ENCODE measurements at places on chromosomes 2 and 18. TPM values are rescaled to one million over a fixed set of nuclear protein-coding genes. Genes with fewer than 3 reads are reported as not detected.

DNA sequence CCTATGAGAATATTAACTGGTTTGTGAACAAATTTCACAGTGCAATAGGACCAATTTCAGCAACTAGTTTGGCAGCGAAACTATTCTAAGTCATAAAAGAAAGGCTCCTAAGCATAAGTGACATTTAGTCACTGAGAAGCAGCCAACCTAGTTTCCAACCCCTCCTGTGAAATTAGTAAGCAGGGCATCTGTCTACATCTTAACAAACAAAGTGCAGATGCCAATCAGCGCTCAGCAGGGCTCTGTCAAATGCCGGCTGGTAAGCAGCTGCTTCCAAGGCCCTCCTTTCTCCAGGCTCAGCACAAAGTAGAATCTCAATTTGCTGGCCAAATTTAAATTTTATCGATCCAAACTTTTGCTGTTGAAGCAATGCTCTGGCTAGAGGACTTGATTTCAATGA is 124.7 kb downstream of the ICOS start:
- DNase-seq: no peak

DNA sequence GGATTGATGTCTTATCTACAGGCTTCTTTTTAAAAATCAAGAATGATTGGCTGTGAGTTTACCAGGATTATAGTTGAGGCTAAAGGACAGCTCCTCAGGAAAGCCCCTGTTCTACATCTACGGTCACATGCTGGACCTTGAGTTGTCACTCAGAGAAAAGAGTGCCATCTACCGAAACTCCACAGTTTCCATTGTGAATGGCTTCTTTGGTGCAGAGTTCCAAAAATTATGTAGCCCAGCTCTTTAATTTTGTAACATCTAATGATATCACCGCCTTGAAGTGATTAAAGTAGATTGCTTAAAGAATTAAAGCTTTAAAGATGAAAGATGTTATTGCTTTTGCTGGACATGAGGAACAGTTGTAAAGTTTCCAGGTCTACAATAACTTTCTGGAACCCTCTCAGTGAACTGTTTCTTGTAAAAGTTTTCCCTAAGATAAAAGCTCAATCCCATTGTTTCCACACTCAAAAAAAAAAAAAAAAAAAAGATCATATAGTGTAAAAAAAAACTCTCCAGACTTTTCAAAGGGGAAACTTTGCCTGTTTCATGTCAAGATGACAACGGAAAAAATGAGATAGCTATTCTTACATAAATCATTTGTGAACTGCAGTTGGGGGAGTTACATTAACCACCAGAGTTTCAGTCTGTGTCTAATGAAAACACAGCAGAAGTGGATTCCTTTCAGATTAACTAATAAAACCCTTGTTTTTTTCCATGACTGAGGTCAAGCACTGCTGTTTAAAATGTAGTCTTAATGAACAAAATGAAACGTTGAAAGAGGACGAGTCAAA is 4.3 kb downstream of the COL3A1 start:
- DNase-seq: no peak

GRCh38 chr2:73163483-73164367 is 38.6 kb upstream of the NOTO start:
- DNase-seq: peak; percentile 72

DNA sequence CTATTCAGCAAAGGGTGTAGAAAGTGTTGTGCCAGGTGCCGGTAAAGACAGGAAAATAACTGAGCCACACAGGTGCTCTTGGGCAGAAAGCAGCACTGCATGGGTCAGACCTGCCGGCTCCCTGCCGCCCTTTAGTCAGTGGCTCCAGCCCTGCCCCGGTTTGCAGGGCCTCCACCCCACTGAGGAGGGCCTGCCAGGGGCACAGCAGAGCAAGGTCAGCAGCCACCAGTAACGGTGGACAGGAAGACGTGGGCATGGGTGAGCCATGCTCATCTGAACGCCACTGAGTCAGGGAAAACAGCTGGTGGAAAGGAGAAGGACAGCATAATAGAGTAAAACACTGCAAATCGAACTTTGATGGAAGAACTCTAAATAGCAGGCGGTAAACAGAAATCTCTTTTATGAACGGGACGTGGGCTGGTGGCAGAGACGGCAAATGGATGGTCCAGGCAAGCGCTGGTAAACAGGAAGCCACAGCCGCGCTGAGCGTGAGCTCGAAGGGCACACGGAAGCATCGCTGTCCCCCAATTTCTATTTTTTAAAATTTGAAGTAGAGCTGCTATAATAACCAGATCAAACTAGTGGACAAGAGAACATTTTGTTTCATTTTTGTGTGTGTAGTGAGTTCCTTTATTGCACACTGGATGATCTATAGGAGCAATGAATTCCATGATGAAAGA is 141.8 kb upstream of the ALKAL2 start:
- DNase-seq: no peak

- DNase-seq: no peak
Observed at GRCh38 chr2:240189686-240190085, 49.2 kb upstream of the OTOS start.

- no peak for DNase-seq
Observed at GRCh38 chr2:43402002-43402401, 175.6 kb upstream of the ZFP36L2 start.

GRCh38 chr2:86021396-86022378 is 84.0 kb downstream of the POLR1A start:
- DNase-seq: no peak

DNA sequence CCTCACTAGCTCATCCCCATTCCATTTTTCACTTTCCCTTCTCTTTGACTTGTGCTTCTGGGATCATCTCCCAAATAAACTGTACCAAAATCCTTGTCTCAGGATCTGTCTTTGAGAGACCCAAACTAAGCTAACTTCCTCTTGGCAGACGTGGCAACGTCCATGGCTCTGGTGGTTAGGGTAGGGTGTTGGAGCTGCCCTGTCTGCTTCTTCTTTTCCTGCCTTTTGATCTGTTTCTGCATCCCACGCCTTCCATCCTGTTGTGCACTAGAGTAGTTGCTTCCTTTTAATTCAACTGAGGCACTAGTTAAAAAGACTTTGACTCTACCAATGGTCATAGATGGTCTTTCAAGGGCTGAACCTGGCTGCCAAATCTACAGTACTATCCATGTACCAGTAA is 5.5 kb upstream of the MAP4K4 start:
- no peak for DNase-seq

- DNase-seq: no peak
Observed at GRCh38 chr2:72793798-72794440, 31.9 kb downstream of the EXOC6B start.

DNA sequence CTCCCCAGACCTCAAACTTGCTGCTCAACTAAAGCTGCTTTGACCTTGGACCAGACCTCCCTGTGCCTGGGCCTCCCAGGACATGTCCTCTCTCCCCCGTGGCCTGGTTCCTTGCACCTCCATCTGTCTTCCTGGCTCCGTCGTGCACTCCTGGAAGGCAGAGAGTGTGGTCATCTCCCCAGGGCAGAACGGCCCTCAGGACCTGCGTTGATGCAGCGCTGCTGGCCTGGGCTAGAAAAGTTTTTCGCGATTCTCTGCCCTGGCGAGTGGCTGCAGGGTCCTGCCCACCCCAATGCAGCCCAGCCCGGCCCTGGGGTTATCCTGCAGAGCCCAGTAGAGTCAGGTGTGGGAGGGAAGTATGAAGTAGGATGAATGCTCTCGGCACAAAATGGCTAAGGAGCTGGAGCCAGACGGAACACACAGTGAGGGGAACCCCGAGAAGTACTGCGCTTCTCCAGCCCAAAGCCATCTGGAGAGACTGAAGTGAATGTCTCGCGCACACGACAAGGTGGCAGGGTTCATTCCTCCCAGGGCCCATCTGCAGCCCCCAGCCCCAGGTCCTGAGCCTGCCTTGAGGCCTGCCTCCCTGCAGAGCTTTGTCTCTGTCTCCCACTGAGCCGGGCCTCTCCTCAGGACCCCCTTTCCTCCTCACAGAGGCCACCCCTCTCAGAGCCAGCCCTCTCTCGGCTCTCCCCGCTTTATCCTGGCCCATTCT is 41.7 kb downstream of the ATOH8 start:
- DNase-seq: no peak

- DNase-seq: no peak
Observed at GRCh38 chr2:38483776-38484501, 106.9 kb upstream of the ATL2 start.

DNA sequence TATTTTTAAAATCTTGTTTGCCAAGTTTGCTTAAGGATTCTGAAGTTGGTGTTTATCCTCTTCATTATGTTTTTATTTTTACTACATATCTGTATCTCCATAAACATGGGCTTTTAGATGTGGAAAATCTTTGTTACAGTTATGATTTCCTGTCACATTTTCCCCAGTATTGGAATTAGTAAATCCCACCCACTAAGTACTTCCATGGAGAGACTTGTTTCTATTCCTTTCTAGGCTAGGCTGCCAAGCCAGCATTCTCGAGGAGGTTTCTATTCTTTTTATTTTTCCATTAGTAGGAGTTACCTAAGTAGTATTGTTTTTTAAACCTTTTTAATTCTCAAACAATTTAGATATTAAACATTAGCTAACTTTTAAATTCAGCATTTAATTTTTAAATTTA is 22.1 kb downstream of the PKP4 start:
- no peak for DNase-seq

GRCh38 chr2:159912580-159912979 is 114.6 kb upstream of the CD302 start:
- no peak for DNase-seq

GRCh38 chr2:67456428-67456827 is 59.3 kb downstream of the ETAA1 start:
- no peak for DNase-seq

DNA sequence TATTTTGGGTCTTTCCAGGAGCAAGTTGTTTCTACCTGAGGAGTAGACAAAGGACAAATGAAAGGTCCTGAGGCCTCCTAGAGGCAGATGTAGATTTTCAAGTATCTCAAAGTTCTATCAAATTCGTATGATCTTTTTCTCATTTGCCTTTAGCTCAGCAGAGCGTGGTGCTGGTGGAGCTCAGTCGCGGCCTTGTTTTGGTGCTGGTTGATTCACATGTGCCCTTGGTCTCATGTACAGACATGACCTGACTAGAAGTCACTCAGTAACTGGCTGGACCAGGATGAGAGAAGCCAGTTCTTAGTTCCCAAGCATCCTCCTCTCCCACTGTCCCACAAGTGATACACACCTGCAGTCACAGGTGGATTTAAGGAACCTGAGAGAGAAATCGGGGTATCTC is 264.0 kb downstream of the PRKCE start:
- DNase-seq: no peak

- DNase-seq: no peak
Observed at GRCh38 chr2:104033399-104033798, 820.5 kb upstream of the POU3F3 start.

GRCh38 chr18:39806525-39806924 is 2148.5 kb upstream of the PIK3C3 start:
- DNase-seq: no peak

DNA sequence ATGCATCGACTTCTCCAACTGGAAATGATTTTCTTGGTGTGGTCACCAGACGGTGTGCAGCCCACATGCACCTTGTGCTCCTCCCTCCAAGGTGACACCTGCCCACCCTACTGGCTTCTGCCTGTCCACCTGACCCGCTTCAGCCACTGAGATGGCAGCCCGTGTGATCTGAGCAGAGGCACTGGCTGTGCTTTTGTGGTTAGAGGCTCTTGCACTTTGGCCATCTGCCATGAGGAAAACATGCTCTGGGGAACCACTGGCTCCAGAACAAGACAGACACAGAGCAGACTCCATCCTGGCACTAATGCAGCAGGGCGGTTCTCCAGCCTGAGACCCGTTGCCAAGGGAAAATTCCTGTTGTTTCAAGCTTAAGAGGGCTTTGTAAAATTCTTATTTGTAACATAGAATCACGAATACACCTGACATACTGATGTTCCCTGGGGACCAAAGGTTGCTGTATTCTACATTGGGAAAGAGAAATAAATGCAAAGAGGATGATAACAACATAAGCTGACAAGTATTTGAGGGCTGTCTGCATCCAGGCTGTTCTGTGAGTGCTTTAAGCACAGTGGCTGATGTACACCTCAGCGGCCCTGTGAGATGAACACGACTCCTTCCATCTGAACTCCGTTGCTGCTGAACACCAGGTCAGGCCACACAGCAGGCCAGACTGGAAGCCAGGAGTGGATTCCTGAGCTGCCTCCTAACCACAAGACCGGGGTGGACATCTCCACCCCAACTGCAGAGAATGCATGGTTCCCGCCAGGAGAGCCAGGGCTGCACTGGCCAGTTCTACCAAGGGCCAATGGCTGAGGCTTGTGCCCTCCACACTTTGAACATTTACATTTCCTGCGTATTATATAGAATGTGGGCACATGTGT is 820.4 kb downstream of the GALR1 start:
- no peak for DNase-seq

- peak; percentile 44 for DNase-seq
Observed at GRCh38 chr2:233063269-233063975, 3.3 kb downstream of the INPP5D start.

GRCh38 chr2:180246268-180246667 is 239.2 kb upstream of the CWC22 start:
- DNase-seq: no peak

- DNase-seq: no peak
Observed at GRCh38 chr2:36389091-36389564, 33.5 kb downstream of the CRIM1 start.

DNA sequence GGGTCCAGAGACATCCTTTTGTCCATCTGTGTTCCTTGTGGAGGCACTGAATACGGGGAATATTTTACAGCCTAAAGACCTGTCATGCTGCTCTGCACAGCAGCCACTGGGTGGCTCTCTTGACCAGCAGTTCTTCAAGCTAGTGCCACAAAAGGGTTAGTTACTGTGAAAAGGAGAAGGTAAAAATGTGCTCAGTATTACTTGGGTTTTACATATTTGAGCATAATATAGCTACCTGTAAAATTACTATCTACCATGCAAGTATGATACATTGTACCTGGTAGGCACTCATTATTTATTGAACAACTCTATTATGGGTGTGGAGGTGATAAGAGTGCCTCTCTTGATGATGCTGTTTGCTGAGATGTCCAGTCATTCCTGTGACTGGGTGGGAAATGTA is 23.6 kb downstream of the FZD5 start:
- DNase-seq: peak; percentile 54

GRCh38 chr18:53605198-53605597 is 619.3 kb downstream of the MBD2 start:
- no peak for DNase-seq

GRCh38 chr2:8548065-8548618 is 133.7 kb upstream of the ID2 start:
- no peak for DNase-seq

Gene CXCR2
- 7.7 TPM for total RNA-seq

Gene RTN4
- total RNA-seq: 337 TPM

Gene GALNT5
- 0.29 TPM for total RNA-seq

Gene NT5DC4
- total RNA-seq: not detected

Gene DSC3
- total RNA-seq: 5.7 TPM

Gene CRACDL
- 25.5 TPM for total RNA-seq
